ENCODE measurements at places on chromosomes 7 and 10. TPM values are rescaled to one million over a fixed set of nuclear protein-coding genes. Genes with fewer than 3 reads are reported as not detected.

- DNase-seq, result no peak
Observed at GRCh38 chr10:132527339-132528063, 10.1 kb upstream of the INPP5A start.

GRCh38 chr7:43313628-43314378 lies 201.4 kb downstream of the HECW1 start:
- DNase-seq, result no peak

DNA sequence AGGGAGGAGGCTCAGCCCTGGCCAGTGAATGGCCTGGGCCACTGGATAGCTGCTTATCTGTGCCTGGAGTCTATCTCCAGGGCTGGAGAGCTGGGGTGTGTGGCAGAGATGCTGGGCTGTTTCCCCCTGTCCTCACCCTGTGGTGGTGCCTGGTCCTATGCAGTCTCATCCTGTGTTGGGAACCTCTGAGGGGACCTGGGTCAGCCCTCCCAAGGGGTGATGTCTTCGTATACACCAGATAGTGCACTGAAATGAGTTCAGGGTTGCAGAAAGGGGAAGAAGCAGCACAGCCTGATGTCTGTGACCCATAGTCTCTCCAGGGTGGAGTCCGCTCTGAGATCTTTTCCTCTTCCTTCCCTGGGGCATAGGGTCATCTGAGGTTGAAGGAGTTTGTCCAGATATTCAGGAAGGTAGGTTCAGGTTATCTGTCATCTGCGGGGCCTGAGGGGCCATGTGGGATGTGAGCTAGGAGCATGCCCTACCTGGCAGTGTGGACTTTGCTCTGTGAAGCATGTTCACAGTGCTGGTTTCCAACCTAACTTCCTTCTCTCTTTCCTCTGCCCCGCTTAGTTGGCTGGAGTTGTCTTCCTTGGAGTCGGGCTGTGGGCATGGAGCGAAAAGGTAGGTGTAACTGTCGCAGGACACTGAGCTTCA lies 33.4 kb upstream of the SH2D4B start:
- DNase-seq, result no peak

GRCh38 chr10:78200686-78201085 lies 167.0 kb downstream of the RPS24 start:
- no peak for DNase-seq

GRCh38 chr7:134779741-134780065 lies 269 bp downstream of the CALD1 start:
- DNase-seq, result no peak

- DNase-seq, result no peak
Observed at GRCh38 chr10:72574636-72575035, 51.2 kb downstream of the MICU1 start.

- DNase-seq, result no peak
Observed at GRCh38 chr7:71050492-71050891, 81.5 kb upstream of the GALNT17 start.

GRCh38 chr10:126528315-126528835 lies 140.1 kb upstream of the ADAM12 start:
- DNase-seq, result no peak

DNA sequence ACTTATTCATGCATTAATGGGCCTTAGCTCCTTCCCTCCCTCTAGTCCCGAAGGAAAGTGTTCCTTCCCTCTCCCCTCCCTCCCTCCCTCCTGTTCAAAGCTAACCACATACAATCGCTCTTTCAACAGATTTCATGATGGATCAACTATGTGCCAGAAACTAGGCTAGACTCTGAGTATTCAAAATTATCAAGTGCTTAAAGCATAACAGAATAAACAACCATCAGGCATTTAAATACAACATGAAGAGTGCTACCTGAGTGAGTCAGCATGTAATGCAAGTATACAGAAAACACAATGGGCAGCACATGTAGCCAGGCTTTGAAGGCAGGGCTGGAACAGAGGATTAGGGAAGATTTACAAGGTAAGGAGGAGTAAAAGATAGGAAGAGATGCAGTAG lies 11.3 kb downstream of the CHCHD3 start:
- DNase-seq, result no peak

GRCh38 chr7:121372376-121373010 lies 23.6 kb downstream of the FAM3C start:
- DNase-seq, result no peak

- no peak for DNase-seq
Observed at GRCh38 chr10:126844406-126844805, 60.8 kb upstream of the DOCK1 start.

DNA sequence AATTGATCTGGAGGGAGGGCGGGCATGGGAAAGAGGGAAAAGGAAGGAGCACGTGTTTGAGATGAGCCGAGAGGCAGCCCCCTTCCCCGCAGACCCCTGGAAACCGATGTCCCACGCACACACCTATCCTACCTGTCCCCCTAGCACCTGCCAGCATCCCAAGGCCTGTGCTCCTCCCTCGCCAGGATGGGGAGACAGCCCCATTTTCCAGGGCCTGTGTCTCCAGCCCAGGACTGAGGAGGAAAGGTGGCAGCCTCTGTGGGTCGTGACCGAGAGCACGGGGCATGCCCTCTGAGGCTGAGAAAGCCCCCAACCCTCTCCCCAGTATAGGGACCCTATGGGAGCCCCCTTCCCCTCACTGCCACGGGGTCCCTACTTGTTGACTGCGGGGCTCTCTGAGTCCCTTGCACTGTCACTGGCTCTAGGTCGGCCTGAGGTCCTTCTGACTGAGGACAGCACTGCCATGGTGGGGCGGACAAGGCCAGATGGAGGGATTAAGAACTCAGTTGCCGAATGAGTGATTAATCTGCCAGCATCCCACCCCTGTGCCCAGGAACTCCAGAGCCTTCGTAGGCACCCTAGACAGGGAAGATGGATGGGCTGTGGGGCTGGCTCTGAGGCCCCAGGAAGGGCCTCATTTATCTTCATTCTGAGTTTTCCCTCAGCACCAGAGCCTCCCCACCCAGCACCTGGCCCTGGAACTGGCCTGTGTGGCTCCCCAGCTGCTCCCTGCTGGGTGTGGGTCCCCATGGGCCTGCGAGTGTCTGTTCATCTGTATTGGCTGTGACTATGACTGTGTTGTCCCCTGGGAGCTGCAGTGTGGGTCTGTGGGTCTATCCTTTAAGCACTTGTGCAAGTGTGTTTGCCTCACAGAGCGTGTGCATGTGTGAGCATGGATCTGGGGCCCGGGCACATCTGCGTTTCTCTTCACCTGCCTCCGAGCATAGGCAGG lies 26.0 kb downstream of the CRHR2 start:
- no peak for DNase-seq

DNA sequence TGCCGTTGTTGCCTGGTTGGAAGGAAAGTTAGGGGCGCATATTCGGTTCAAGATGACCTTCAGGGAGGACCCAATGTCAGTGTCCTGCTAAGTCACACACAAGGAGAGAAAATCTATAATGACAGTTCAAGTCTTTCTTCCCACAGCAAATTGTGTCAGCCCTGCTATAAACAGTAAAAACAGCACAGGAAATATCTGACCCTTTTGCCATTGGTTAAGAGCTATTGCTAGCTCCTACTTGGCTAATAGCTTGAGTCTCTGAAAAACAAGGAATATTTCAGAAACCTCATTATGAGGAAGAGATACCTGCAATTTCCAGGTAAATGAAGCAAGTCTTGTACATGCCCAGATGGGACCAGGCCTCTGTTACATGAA lies 175.6 kb downstream of the SKIDA1 start:
- DNase-seq, result no peak

DNA sequence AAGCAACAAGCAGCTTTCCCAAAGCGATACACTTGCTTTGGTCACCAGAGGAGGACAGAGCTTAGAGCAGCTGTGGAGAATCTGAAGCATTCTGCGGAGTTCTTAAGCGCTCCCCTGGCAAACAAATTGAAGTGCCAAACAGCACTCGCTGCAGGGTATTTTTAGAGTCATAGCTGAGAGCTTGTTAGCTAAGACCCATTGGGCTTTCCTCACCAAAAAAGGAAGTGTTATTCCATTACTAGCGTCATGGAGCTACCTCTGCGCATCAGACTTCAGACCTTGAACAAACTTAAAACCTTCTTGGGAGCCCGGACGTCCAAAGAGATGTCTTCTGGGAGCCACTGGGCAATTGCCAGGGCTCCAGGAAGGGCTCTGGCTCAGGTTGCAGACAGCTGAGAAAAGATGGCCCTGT lies 23.2 kb upstream of the BMPR1A start:
- DNase-seq, result no peak

GRCh38 chr7:105448181-105448580 lies 59.5 kb upstream of the SRPK2 start:
- DNase-seq, result no peak

Gene PILRB
- 5.6 TPM for total RNA-seq

Gene TEX36
- total RNA-seq, result not detected

Gene TFPI2
- 0.24 TPM for total RNA-seq

Gene TBL2
- 17.7 TPM for total RNA-seq

Gene ARMC10
- 23.5 TPM for total RNA-seq

Gene TMEM139
- 7.9 TPM for total RNA-seq
